DND-41 (cell line): ENCODE measurements at places on chromosomes 2 and 18.

- no peak for DNase-seq
Measured at GRCh38 chr2:38244301-38244700, 132.8 kb downstream of the ATL2 start.

DNA sequence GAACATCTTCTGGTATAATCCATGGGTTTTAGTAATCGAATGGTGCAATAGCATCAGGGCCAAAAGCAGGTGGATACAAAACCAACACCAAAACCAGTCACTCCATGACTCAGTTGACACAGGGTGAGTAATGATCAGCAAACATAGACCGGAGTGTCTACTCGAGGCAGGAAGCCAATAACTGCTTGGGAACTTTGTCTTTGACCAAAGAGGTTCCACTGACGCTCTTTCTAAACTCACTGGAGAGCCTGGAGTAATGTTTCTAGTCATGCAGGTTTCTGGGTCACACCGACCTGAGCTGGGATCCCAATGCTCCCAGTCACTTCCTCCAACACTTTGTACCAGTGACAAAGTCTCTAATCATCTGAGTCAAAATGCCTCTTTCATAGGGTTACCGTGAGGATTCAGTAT, 30.9 kb downstream of the MREG start:
- DNase-seq = no peak

- DNase-seq = no peak
Measured at GRCh38 chr2:202609381-202610145, 25.2 kb upstream of the FAM117B start.

- no peak for DNase-seq
Measured at GRCh38 chr2:159153463-159153862, 133.0 kb downstream of the WDSUB1 start.

GRCh38 chr2:127650041-127650784, 4.3 kb downstream of the GPR17 start:
- no peak for DNase-seq

- DNase-seq = no peak
Measured at GRCh38 chr2:120348134-120348736, 2.3 kb downstream of the INHBB start.

DNA sequence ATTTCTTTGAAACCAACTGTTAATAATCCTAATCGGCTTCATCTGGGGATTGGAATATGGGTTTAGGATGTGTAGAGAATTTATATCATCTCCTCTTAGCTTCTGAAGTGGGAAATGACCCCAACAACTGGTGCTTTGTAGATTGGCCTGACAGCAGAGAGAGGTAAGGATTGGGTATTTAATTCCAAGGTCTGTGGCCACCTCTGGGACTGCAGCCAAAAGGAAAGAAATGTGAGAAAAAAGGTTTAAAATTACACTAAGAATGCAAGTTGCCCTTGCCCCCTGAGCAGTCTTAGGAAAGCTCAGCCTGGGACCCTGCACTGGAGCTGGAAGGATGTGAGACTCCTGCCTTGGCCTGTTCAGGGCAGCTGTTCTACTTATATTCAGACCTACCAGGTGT, 157.1 kb downstream of the FTCDNL1 start:
- no peak for DNase-seq

DNA sequence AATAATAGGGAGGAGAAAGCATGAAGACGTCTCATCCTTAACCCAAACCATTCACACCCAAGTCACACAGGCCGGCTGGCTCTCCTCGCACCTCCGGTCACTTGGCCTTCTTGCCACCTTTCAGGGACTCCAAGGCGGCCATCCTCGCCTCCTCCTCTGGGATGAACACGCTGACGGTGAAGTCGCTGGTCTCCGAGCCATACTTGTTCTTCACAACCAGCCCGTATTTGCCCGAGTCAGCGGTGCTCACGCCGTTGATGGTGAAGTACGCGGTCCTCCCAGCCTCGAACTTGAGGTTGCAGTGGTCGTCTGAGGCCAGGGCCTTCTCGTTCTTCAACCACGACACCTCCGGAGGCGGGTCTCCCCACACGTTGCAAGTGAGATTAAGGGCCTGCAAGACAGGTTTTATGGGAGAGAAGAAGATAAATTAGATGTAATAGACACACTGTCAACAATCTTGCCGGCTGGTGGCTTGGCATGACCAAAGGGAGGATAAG, 54.3 kb upstream of the LPIN2 start:
- DNase-seq = no peak

GRCh38 chr2:44347526-44347925, 13.8 kb downstream of the PREPL start:
- DNase-seq = no peak

GRCh38 chr2:42806786-42807185, 14.4 kb upstream of the HAAO start:
- no peak for DNase-seq

DNA sequence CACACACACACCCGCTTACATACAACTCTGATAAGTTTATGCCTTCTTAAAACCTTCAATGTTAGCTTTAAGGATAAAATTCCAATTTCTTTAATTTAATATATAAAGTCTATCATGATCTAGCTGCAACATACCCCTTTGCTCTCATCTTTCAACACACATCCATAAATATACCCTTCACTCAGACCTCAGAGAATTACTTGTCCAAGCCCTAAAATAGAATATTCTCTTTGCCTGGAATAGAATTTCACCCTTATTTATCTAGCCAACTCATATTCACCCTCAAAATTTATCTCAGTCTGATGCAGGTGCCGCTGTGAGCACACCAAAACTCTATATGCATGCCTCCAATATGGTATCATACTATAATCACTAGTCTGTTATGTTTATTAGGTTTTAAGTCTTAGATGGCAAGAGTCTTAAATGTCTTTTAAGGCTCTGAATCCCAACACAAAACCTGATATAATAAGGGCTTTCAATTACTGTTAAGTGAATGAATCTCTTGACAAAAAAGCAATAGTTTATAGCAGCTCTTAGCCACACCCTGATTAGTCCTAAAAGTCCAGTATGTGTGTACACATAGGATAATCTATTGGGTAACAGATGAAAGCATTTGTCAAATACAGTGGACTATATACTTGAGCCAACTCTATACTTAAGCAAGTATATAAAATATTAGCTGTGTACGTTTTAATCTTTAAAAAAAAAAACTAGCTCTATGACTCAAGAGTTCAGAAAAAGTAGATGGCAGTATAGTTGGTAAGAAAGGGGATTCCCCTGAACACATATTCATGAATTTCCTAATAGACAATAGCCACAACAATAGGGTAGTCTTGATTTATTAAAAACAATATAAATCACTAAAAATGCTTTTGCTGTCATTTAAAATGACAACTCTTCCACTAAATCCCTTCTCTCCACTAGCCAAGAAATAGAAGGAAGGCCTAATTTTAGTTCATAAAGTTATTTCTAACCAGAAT, 144.5 kb downstream of the EXOC6B start:
- DNase-seq = no peak

DNA sequence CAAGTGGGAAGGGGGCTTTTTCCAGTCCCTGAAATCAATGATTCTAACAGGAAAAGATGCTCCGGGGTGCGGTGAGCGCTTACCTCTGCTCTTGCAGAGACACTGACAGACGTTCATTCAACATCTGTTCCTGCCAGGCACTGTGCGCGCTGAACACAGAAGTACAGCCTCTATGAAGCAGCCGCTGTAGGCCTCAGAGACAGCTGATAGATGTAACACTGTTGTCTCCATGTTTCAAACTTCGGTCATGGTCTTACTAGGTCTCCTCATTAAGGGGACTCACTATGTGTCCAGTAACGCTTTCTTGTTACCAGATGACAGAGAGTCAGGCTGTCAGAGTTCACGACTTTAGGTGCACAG, 649 bp upstream of the CLIP4 start:
- DNase-seq = no peak

DNA sequence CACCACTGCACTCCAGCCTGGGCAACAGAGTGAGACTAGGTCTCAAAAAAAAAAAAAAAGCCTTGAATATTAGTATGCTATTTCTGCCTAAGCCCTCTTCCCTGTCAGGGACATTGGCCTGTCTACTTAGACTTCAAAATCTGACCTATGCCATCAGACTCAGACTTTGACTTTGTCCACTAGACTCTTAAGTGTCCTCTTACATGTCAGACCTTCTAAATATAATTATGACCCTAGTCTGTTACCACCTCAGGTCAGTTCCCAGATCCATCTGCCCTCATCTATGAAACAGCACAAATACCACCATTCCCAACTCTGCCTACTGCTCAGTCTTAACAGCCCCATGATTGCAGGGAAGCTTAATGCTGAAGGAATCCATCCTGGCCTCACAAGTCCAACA, 244.6 kb downstream of the ZEB2 start:
- no peak for DNase-seq

DNA sequence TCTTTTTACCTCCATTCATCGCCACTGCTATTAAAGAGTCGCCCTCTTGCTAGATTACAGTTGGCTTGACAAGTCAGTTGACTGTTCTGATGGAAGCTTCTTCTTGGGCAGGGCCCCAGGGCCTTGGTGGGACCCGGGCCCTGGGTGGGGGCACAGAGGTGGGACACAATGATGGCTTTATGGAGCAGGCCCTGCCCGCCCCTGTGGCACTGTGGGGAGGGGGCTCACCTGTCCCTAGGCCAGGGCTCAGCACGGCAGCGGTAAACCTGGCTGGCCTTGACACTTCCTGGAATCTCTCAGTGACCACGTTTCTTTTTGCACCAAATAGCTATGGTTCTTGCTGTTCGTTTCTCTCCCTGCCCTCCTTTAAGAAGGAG, 4.9 kb upstream of the HS6ST1 start:
- peak; percentile 6 for DNase-seq

DNA sequence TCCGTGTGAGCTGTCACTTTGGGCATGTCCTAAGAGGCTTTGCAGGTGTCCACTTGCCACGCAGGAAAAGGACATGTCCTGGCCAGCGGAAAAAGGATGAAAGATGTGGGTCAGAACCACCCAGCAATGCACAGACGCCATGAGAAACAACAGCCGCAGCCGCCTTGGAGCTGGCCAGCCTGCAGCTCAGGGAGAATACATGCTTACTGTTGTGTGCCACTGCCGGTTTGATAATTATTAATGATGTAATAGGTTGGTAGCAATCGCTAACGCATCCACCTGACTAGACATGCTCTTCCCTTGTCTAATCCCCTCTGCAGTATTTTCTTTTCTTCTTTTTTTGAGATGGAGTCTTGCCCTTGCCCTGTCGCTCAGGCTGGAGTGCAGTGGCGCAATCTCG, 221.7 kb downstream of the HAUS1 start:
- no peak for DNase-seq

GRCh38 chr18:79954791-79955190, 3.3 kb upstream of the SLC66A2 start:
- DNase-seq = no peak

DNA sequence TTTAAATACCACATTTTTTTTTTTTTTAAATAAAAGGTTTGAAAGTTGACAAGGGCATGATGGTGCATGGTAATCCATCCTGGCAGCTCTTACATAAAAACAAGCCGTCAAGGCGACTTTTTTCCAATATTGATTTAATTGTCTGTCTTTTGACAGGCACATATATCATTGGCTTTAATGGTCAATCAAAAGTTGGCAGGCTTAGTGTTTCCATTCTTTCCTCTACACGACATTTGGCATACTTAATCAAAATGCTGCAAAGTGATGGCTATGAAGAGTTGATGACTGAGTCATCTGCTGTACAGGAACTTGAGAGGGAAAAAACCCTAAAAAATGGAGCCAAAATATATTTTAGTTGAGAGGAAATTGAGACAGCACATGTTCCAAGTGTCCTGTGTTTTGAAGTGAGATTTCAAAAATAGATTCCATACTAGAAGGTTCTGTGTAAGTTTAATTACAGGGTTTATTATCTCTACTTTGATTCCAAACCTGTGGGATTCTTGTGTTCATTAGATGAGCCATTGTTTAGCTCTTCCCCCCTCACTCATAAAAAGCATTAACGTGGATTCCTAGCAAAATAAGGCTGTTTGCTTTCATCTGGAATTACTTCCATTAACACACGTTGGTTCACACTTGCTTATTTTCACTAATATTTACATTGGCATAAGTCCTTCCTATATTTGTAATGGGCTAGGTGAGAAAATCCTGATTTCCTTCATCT, 3.2 kb downstream of the TSHZ1 start:
- DNase-seq = no peak

GRCh38 chr2:159265171-159265576, 21.3 kb downstream of the WDSUB1 start:
- no peak for DNase-seq

DNA sequence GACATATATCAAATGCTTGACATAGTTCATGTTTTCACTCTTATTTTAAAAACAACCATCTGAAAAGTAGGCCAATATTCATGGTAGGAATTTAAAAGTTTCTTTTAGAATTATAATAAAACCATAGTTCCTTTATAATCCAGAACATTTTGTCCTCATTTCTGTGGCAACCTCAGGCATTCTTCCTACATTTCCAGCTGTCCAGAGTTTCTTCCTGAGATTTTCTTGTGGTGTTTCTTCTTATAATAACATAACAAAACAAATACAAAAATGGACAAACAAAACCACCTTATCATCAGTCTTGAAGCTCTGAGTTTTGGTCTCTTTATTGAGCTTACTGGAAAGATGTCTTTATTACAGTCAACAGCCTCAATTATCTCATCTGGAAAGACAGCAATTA, 2028.6 kb upstream of the CELF4 start:
- DNase-seq = no peak
